ENCODE measurements at places on chromosomes 2 and 18.

- no peaks in the 10 kb centered on the region for H3K4me1 ChIP-seq
- H3K27ac ChIP-seq, result no peak overlapping the region
- no peaks in the 10 kb centered on the region for H3K27me3 ChIP-seq
Measured at GRCh38 chr2:184270660-184271059, 327.7 kb upstream of the ZNF804A start.

DNA sequence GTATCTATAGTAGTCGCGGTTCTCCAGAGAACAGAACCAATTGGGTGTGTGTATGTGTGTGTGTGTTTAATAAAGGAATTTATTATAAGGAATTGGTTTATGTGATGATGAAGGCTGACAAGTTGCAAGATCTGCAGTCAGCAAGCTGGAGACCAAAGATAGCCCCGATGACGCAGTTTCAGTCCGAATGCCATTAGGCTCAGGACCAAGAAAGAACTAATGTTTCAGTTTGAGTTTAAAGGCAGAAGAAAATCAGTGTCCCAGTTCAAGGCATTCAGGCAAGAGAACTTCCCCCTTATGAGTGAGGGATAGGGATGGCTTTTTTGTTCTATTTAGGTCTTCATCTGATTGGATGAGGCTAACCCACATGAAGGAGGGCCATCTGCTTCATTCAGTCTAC, 221.6 kb downstream of the HNMT start:
- H3K27me3 ChIP-seq, result no peaks in the 10 kb centered on the region
- no peak overlapping the region for H3K27ac ChIP-seq
- H3K36me3 ChIP-seq, result no peaks in the 10 kb centered on the region

GRCh38 chr2:45975752-45976517, 321.3 kb upstream of the EPAS1 start:
- H3K4me1 ChIP-seq, result no peaks in the 10 kb centered on the region
- H3K27me3 ChIP-seq, result no peaks in the 10 kb centered on the region
- DNase-seq, result no peak
- no peaks in the 10 kb centered on the region for H3K36me3 ChIP-seq
- H3K27ac ChIP-seq, result no peak overlapping the region

GRCh38 chr2:61720911-61721310, 132.9 kb downstream of the FAM161A start:
- H3K36me3 ChIP-seq, result no peaks in the 10 kb centered on the region
- H3K4me1 ChIP-seq, result no peaks in the 10 kb centered on the region
- no peak overlapping the region for H3K27ac ChIP-seq
- DNase-seq, result no peak
- no peaks in the 10 kb centered on the region for H3K27me3 ChIP-seq
